ENCODE measurements at places on chromosomes 13 and 19.

- DNase-seq = no peak
Observed at GRCh38 chr13:76198568-76199163, 562.5 kb downstream of the LMO7 start.

- DNase-seq = no peak
Observed at GRCh38 chr13:111338841-111339240, 18.4 kb downstream of the TEX29 start.

DNA sequence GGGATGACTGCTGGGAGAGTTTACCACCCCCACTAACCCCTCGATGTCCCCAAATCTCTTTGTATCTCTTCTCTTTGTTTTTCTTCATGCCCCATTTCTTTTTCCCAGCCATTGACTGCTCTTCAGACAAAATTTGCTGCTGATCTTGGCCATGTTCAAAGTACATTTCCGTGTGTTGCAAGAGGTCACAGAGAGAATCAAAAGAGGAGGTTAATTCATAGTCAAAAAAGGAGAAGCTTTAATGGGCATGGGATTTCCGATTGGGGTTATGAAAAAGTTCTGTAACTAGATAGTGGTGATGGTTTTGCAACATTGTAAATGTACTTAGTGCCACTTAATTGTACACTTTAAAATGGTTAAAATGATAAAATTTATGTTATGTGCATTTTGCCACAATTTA is 121.1 kb downstream of the FLT1 start:
- DNase-seq = no peak

DNA sequence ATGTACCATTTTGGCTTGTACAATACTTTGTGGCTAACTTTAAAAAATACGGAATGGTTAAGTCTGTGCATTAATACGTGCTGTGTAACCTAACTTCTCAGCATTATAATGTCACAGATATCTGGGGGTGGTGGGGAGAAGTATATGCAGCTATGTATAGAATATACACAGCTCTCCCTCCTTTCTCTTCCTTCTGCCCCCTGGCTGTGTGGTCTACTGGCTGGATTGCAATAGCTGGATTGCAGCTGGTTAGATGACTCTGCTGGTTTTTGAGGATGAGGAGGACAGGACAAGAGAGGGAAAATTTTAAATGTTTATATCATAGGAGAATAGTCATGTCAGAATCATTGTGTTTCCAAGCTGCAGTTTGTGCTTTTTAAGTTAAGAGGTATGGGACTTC is 9.7 kb downstream of the RNASEH2B start:
- no peak for DNase-seq

GRCh38 chr19:2242092-2242537 is 5.5 kb downstream of the SF3A2 start:
- no peak for DNase-seq

DNA sequence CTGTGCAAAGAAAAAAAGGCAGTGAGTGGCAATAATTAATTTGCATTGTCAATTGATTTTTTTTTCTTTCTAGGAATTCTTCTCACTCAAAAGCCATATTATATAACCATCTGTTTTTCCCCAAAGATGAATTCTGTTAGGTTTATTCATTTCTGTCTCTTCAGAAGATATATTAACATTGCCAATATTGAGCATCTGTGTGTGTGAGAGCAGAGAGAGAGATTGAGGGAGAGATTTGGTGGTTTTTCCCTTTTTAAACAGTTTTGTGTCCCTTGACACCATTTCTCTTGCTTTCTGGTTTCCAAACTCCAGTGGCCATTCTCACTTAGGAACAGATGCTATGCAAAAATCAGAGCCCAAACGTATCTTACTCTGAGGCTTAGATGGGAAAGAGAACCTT is 112.5 kb downstream of the LACC1 start:
- no peak for DNase-seq

DNA sequence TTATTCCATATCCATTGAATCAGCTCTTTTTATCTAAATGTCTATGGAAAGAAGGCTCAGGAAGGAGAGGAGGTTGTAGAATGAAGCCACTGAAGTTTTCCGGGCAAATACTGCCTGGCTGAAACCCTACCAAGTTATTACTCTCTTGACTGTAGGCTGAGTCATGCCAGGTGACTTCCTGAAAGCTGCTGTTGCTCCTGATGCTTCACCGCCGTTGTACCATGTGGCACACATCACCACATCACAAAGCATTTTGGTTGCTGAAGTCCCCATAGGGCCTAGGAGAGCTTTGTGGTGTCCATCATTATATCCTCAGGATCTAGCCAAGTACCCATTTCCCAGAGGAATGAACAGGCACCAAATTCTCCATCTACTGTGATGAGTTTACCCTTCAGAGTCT is 11.1 kb upstream of the TDRD12 start:
- DNase-seq = no peak

DNA sequence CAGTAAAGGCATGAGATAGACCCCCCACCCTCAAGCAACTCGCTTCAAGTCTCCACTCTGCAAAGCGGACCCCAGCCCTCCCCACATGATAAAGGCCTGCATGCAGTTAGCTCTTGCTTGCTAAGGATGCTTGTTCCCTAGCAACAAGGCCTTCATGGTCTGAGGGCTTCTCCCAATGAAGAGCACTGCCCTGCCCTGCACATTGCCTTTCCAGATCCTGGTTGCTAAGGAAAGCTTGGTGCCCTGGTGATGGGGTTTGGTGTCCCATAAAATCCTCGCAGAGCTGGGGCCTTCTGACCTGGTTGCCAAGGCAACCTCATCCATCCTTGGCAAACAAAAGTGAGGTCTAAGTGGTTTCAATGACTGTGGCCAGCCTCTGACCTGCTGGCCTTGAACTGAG is 6.0 kb downstream of the DBP start:
- DNase-seq = no peak

DNA sequence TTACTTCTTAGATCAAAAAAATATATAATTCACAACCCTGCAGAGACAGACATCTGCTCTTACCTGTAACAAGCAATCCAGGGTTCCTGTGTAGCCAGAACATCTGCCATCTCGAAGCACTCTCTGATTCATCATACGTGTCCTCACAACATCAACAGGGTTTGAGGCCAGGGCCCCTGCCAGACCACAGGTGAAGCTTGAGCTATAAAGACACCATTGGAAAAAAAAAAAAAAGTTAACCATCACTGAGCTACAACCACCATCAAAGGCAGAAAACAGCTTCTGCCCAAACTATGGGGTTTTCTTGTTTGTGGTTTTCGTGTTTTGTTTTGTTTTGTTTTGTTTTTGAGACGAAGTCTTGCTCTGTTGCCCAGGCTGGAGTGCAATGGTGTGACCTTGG is 19.3 kb downstream of the SLC25A30 start:
- no peak for DNase-seq

DNA sequence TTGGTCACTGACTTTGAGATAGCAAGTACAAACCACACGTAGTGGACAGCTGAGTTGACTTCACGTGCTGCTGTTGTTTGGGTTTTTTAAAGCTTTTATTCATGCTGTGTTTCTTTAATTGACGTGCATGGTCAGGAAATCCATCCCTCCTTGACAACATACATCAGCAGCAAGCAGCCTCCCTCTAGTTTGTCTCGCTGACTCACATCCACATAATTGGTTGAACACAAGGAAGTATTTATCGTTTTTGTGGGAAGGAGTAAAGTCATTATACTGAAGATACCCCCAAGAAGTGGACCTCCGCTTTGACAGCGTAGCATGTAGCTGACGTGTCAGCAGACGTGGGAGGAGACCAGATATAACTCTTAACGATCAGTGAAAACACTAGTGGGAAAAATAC is 355.8 kb downstream of the MYO16 start:
- no peak for DNase-seq

DNA sequence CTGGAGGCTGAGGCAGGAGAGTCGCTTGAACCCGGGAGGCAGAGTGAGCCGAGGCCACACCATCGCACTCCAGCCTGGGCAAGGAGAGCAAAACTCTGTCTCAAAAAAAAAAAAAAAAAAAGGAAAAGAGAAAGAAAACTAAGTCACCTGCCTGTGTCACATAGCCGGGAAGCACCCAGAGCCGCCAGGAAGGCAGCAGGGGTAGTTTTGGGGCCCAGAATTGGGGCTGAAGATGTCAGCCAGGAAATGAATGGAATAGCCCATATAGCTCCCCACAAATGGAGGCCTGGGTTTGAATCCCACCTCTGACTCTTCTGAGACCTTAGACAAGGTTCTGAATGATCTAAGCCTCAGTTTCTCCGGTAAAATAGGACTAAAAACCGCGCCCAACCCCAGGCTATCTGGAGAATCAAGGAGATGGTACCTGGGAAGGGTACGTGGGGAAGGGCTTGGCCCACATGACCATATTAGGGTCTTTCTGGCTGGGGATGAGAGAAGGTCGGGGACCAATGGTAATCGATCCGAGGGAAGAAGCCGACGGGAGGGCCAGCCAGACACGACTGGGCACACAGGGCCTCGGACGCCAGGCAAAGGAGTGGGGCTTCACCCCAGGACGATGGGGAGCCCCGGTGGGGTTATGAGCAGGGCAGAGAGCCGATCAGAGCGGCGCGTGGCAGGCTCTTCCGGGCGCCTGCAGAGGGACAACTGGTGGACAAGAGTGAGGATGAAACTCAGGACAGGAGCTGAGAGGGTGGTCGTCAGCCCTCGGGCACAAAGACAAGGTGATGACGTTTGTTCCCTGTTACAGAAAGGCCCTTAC is 14.4 kb downstream of the CCDC124 start:
- DNase-seq = no peak

GRCh38 chr19:45103156-45103507 is 10.2 kb downstream of the PPP1R37 start:
- DNase-seq = no peak

GRCh38 chr19:5075597-5075996 is 106.7 kb downstream of the KDM4B start:
- DNase-seq = no peak

- DNase-seq = no peak
Observed at GRCh38 chr19:947707-948539, 22.1 kb downstream of the ARID3A start.

GRCh38 chr13:51523082-51523518 is 61.2 kb upstream of the WDFY2 start:
- DNase-seq = peak; percentile 17

DNA sequence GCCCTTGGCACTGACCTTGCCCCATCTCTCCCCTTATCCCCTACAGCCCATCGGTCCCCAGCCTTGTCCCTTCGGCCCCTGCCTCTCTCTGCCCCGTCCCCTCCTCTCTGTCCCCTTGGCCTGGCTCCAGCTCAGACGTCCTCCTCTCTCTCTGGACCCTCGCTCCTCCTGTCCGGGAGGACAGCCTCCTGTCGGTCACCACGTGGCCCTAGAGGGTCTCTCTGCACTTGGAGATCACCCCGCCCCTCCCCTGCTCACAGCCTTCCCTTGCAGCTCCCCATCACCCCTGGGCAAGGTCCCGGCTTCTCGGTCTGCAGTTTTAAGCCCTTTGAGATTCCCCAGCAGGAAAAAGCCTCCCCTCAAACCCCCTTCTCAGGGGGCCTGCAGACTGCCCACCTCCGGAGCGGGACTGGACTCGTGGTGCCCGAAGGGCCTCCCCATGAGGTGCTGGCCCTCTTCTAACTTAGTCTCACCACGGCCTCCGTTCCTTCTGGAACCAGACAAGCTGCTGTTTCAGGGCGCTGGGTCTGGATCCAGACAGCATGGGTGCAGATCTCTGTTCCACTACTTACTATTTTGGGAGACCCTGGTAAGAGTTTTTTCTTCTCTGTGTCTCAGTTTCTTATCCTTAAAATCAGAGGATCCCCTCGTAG is 3.3 kb upstream of the KLK15 start:
- DNase-seq = no peak

DNA sequence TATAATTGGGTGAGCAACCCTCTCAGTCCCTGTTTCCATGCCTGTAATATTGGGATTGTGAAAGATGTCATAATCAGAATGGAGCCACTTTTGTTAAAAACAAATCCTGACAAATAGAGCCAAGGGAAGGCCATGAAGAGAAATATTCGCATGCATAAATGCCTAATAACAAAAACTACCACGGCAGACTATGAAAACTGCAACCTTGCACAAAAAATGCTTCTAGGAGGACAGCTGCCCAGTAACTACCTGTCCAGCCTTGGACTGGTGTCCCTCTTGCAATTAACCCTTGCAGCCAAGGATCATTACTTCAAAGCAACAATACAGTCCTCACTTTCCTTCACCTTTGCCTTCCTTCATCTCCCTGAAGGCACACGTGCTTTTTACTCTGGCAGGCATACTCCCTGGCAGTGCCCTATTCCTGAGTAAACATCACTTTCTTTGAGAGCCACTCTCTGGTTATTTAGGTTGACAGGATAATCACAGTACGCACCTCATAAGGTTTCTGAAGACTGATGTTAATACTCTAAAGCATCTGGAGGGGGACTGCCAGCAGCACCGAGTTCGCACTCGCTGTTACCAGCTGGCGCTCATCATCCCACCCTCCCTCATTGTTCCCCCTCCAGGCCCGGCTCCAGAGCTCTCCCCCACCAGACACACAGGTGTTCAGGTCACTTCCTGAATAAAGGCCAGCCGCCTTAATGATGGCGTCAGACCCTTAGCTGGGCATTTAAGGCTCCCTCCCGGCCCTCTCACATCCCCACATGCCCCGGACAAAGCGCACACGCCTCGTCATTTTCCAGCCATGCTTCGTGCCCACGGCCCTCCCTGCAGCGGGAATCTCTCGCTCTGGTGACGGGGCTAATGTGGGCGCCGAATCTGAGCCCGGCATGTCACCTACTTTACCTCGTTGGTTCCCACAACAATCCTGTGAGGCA is 57.3 kb downstream of the CDADC1 start:
- no peak for DNase-seq

DNA sequence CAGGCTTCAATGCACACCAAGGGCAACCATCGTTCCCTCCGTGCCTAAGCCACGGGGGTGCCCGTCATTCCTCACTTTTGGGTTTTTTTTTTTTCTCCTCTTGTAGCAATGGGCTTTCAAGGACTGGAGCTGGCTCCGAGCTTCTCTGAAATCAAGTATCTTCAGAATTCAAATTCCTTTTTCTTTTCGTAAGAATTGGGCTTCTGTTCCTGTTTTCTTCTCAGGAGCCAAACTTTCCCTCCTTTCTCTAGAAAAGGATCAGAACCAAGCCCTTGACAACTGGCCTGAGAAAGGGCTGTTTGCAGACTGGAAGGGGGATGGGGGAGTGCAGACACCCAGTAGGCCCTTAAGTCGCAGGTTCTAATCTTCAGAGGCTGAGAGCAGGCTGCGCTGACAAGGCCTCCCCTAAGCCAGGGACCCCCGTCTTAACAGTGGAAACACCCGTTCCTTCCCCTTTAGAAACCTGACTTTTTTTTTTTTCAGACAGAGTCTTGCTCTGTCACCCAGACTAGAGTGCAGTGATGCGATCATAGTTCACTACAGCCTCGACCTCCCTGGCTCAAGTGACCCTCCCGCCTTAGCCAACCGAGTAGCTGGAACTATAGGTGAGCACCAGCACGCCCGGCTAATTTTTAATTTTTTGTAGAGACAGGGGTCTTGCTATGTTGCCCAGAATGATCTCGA is 51.6 kb downstream of the RFX2 start:
- DNase-seq = no peak

DNA sequence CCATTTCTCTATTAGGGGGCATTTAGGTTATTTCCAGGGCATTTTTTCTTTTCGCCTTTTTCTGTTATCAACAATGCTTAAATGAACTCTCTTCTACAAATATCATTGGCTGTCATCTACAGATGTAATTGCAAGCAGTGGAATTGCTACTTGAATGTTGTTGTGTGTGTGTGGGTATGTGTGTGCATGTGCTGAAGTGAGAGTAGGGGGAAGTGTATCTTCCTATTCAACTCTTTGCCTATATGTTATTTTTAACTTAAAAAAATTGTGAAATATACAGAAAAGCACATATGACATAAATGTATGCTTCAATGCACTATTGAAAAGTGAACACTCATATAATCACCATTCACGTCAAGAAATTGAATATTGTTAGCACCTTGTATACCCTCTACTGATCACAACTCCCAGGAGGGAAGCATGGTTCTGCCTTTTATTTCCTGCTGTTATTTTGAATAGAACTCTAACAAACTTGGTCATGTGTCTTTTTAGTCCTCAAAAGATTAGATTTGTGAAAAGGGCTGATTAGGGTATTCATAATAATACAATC is 24.7 kb downstream of the WDFY2 start:
- DNase-seq = no peak

All from stimulated activated CD8-positive, alpha-beta memory T cell treated with anti-CD3 and anti-CD28 coated beads, Interleukin-4, amount 100 ng/mL, for 4 hours (primary cell).